ENCODE measurements at places on chromosomes 6 and 20.
A peak's percentile ranks its signal among the peaks of the same experiment; 100 is the strongest.

- DNase-seq, result no peak
Observed at GRCh38 chr6:91298543-91299145, 711.8 kb upstream of the MAP3K7 start.

- DNase-seq, result no peak
Observed at GRCh38 chr6:146651482-146651863, 52.7 kb downstream of the ADGB start.

DNA sequence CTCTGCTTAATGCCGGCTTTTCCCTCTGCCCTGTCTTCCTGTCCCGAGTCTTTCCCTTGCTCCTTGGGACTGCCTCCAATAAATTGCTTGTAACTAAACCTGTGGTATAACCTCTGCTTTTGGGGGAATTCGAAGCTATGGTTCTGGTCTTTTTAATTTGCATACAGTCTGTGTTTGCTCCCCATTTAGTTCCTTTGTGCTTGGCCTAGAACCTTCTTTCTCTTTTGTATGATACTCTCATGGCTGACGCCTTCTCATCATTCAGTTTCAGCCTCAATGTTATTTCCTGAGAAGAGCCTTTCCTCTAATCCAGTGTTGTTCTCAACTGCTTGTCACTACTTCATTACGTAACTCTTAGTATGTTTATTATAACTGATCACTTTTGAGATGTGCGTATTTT lies 248.0 kb downstream of the PHF3 start:
- DNase-seq, result no peak

DNA sequence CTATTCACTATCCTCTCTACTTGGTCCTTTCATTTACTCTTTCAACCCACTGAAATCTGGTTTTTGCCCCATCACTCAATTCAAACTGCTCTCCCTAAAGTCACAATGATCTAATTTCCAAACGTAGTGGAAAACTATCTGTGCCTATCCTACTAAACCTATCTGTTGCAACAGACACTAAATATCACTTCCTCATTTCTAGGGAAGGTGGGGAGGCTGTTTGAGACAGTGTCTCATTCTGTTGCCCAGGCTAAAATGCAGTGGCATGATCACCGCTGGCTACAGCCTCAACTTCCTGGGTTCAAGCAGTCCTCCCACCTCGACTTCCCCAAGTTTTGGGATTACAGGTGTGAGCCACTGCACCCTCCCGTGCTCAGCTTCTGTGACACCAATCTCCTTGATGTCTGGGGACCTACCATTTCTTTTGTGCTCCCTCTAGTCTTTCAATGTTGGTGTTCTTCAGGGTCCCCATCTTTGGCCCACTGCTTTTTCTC lies 8.8 kb downstream of the RANBP9 start:
- no peak for DNase-seq

GRCh38 chr6:6783721-6784120 lies 195.2 kb downstream of the LY86 start:
- DNase-seq, result no peak

- DNase-seq, result peak; percentile 93
Observed at GRCh38 chr6:32968867-32969684, 682 bp downstream of the BRD2 start.

DNA sequence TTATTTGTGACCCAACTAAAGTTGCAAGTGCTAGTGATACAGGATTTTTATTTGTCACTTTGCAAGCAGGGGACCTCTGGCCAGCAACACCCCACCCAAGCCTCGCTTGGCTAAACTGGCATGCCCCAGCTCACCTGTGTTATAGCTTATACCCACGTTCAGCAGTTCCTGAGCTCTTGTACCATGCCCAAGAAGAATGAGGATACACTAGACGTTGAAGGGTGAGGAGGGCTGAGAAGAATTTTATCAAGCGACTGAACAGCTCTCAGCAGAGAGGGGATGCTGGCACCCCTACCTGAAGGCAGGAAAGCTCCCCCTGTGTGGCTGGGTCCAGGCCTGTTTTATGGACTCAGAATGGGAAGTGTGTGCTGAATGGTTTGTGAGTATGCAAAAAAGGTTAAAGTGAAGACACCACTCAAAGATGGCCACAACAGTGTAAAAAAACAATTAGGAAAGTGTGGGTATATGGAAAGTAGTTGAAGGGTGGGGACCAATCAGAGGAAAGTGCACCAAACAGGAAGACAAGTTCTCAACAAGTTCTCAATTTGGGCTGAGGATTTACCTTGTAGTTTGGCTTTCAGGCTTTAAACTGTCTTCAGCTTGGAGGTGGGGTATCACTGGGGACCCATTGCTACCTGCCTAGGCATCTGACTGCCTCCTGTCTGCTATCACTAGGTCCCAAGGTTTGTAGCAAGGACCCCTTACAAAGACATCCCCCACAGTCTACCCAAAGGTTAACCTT lies 15.0 kb downstream of the BTN2A1 start:
- no peak for DNase-seq

- DNase-seq, result peak; percentile 94
Observed at GRCh38 chr20:36461600-36462439, 79.5 kb upstream of the MYL9 start.

DNA sequence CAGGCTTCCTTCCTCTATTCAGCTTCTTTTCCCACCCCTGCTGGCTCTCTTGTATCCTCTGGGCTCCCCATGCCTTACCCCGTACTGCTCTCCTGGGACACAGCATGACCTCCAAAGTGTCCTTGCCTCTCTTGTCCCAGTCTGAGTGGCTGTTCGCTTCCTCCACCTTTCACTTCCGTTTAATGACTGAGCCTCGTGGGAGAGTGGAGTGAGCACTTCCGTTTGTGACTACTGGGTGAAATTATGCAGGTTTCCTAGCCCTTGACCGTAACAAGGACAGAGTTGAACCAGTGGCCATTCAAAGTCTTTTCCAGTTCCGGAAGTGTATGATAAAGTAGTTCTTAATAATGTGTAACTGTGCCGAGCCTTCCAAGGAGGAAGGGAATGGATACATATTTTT lies 109.2 kb downstream of the ARID1B start:
- no peak for DNase-seq

GRCh38 chr6:137363805-137364138 lies 130.4 kb downstream of the OLIG3 start:
- DNase-seq, result no peak

DNA sequence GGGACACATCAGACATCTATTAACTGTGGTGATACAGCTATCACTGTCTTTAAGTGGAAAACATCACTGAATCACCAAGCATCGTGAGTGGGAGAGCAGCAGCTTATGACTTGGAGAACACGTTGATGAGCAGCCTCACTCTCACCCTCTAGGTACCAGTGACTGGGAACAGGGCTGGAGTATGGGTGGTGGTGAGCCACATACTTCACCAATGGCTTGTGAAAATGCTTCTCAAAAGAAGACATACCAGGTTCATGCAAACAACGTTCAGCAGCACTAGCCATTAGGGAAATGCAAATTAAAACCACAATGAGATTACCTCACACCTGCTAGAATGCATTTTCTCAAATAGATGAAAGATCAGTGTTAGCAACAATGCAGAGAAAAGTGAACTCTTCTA lies 25.3 kb downstream of the SNX5 start:
- no peak for DNase-seq

GRCh38 chr6:73743556-73743955 lies 47.6 kb downstream of the CD109 start:
- DNase-seq, result no peak

- DNase-seq, result no peak
Observed at GRCh38 chr6:164859816-164860215, 449.6 kb downstream of the C6orf118 start.

Data from lower leg skin (tissue), 4 donors.